Omental fat pad (tissue), 4 donors: ENCODE measurements at places on chromosomes 7 and 10. TPM values are rescaled to one million over a fixed set of nuclear protein-coding genes. Genes with fewer than 3 reads are reported as not detected.

NKX1-2 gene
- not detected for total RNA-seq

TAS2R39 gene
- not detected for total RNA-seq

BMPER gene
- 27.0 TPM for total RNA-seq

TMEM225B gene
- total RNA-seq: 0.95 TPM

SPDYE2 gene
- not detected for total RNA-seq

OR2A1 gene
- total RNA-seq: 0.09 TPM

GRID1 gene
- 3.5 TPM for total RNA-seq

EPO gene
- not detected for total RNA-seq

FAM241B gene
- 1.9 TPM for total RNA-seq

NSUN6 gene
- total RNA-seq: 7.9 TPM

VSTM2A gene
- 0.37 TPM for total RNA-seq

CALHM1 gene
- not detected for total RNA-seq

CEP55 gene
- 3.2 TPM for total RNA-seq

CALML3 gene
- total RNA-seq: not detected

OAT gene
- 120 TPM for total RNA-seq

ARPC1A gene
- total RNA-seq: 137 TPM

ATP6V1F gene
- 86.7 TPM for total RNA-seq

THNSL1 gene
- 0.88 TPM for total RNA-seq

LEP gene
- total RNA-seq: 715 TPM

ITIH2 gene
- total RNA-seq: not detected

DGKI gene
- total RNA-seq: 0.16 TPM

ANKRD2 gene
- not detected for total RNA-seq

ATOH7 gene
- not detected for total RNA-seq

VGF gene
- not detected for total RNA-seq

CALHM2 gene
- 113 TPM for total RNA-seq

ZNF487 gene
- total RNA-seq: 6.3 TPM

AMPH gene
- 15.9 TPM for total RNA-seq

SLC18A2 gene
- total RNA-seq: 0.93 TPM

TBXAS1 gene
- total RNA-seq: 46.0 TPM

CTAGE8 gene
- 0.48 TPM for total RNA-seq

CPXM2 gene
- total RNA-seq: 18.4 TPM

TET1 gene
- 7.1 TPM for total RNA-seq

LRRD1 gene
- total RNA-seq: 0.28 TPM

TDRD1 gene
- total RNA-seq: 0.46 TPM

CFAP58 gene
- 0.19 TPM for total RNA-seq

KCNIP2 gene
- total RNA-seq: 90.5 TPM

MMP21 gene
- total RNA-seq: not detected
